ENCODE measurements at places on chromosomes 5 and 9.

DNA sequence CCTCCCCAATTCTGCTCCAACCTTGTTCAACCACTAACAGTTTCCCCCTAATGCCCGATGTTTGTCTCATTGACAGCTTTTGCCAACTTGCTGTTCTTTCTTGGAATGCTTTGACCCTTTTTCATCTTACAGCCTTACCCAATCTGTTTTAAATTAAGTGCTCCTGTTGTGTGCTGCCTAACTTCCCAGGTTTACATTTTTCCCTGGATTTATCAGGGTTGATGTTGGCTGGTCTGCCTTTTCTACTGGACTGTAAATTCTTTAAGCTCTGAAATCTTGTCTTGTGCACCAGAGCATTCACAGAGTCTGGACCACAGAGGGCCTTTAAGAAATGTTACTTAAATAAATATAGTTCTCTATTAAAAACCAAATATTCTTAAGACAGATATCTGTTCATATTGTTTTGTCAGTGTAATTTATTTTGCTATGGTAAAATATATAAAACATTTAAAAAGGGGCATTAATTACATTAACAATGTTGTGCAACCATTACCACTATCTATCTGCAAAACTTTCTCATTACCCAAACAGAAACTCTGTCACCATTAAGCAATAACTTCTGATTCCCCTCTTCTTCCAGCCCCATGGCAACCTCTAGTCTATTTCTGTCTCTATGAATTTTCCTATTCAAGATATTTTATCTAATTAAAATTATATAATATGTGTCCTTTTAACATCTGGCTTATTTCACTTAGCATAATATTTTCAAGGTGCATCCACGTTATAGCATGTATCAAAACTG, 73.0 kb downstream of the OSTF1 start:
- no peak for DNase-seq

GRCh38 chr9:130556396-130557076, 22.8 kb upstream of the FUBP3 start:
- DNase-seq = no peak

- DNase-seq = no peak
Observed at GRCh38 chr5:78971998-78972397, 13.1 kb downstream of the ARSB start.

DNA sequence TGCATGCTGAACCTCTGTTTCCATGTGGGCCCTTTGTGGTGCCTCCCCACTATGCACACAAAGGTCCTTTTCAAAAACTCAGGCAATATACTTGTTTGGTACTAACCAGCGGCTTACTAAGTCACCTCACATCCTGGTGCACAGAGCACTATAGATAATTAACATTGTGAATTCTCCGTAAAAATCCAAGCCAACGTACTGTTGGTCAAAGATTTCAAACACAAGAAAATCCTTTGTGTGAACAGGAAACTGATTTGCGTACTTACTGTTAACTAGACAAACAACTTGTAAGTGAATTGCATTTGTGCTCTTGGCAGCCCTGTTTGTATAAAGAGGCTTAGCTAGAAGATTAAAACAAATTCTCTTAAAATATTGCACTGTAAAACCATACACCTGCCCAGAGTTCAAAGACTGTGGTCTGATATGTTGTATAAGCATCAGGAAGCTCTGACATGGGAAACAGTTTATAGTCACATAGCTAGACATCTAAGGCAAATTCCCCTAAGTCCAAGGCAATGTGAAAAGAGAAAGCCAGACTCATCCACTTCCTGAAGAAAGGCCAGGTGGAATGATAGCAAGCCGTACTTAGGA, 125.0 kb upstream of the SLC12A2 start:
- no peak for DNase-seq

DNA sequence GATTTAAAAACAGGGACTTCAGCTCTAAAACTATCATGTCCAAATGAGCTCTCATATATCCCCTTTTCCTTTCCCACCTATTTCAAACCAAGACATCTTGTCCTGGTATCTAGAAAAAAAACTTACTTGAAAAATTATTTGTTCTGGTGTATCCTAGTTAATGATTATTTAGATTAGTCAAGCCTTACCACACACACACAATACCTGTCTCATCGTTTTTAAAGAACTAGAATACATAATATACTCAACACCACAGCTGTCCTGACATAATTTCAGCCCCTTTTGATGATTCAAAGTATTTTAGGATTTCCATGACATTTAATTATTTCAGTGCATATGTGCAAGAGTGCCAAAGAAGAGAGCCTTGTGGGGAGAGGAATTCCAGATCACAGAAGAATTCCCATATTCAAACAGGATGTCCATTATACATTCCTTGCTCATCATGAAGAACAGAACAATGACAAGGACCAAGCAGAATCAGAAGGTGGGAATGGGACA, 233.7 kb downstream of the SMARCA2 start:
- no peak for DNase-seq

DNA sequence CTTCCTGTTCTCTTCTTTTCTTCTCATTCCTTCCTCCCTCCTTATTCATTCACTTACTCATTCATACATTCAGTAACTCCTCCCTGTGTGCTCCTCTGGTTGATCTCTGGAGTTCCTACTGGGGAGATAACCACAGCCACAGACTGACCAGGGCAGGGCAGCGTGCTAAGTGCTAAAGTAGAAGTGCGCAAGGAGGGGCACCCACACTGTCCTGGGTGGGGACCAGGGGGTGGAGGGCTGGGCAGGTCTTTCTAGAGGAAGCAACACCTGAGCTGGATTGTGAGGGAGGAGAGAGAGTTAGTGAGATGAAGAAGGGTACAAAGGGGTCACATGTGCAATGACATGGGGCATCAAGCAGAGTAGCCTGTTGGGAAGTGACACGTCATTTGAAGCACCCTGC, 13.8 kb downstream of the ENHO start:
- DNase-seq = no peak

DNA sequence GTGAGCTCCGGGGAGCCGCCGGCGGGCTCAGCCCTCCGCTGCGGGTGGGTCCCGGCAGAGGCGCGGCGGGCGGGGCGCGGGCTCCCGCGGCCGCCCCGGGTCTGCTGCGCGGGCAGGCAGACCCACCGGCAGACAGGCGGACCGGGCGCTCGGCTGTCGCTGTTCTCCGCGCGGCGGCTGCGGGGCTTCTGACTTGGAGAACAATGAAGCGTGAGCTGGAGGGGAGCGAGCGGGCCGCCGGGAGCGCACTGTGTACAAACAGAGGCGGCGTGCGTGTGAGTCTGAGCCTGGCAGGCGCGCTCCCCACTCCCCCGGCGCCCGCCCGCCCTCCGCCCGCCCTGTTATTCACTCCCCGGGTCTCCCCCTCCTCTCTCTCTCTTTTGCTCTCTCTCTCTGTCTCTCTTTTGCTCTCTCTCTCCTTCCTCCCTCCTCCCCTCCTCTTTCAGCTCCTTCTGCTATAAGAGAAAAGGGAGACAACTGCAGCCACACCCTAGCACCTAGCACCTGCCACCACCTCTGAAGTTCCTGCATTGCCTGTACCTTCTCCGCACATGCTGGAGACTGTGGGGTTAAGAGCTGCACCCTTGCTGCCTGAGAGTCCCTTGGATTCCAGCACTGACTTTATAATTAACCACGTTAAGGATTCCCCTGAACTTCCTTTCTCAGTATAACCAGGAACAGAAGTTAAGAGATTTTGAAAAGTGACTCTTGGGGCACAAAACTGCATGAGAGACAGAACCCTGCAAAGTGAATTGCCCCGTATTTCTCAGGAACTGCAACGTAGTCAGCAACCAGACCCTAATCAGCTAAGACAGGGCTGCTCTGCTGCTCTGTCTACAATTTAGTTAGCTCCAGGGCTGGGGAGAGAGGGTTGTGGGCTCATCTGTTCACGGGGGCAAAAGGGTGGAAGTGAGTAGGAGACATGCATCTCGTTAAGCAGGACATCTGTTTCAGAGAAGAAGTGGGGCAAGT, at the start of gene EDIL3:
Gene EDIL3, minus strand, starts transcription at position 277 of the 972 bp plus-strand sequence. CDS start 506 bp downstream, outside the sequence.
- DNase-seq = no peak

DNA sequence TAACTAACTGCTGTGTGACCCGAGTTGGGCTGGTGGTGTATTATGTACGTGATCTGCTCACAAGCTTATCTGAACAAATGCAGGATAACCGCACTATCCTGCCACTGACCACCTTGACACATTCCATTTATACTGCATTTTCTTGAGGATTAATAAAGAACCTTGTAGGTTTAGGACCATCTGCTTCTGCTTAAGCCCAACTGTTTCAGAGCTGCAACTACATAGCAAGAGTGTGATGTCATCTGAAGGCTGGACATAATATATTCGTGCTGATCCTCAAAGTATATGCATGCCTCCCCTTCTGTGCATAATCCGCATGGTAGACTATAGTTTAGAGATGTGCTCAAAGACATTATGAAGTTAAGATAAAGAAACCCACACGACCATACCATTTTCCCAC, 435.9 kb downstream of the BNC2 start:
- DNase-seq = no peak
